ENCODE measurements at places on chromosomes 3 and 15.

DNA sequence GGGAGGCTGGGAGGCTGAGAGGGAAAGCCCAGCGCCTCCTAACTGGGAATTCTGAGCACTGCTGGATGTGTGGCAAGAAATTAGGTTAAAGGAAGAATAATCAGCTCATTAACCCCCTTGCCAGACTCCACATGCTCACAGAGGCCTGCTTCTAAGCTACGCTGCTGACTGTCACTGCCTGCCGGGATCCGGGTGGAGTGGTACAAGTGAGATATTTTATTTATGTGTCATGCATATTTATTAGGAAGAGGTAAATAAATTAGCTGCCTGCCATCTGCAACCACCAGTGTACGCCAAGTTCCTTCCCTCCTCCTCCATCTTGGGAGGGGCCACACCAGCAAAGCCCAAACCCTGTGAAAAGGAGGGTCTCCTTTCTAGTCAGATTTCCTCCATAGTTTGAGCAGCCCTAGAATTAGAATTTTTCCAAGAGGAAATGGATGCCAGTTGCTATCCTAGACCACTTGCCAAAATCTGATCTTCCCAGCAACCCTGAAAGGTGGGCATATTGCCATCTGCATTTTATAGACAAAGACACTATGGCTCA lies 43.5 kb upstream of the GRIP2 start:
- DNase-seq = no peak

DNA sequence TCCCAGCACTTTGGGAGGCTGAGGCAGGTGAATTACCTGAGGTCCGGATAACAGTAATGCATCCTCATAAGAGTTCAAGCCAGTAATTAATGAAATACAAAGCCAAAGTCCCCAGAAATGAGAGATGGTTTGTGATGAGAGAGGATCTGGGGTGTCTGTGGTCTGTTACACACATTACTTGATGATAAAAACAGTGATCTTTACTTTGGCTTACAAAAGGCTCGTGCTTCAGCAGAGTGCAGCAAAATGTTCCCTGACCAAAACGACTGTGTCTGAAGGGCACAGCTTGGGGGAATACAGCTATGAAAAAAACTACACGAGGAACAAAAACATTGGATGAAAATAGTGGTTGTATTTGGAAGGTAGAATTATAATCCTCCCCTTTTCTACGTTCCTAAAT lies 40.9 kb downstream of the CRTC3 start:
- DNase-seq = no peak

GRCh38 chr15:98581715-98582114 lies 66.6 kb upstream of the IGF1R start:
- no peak for DNase-seq

DNA sequence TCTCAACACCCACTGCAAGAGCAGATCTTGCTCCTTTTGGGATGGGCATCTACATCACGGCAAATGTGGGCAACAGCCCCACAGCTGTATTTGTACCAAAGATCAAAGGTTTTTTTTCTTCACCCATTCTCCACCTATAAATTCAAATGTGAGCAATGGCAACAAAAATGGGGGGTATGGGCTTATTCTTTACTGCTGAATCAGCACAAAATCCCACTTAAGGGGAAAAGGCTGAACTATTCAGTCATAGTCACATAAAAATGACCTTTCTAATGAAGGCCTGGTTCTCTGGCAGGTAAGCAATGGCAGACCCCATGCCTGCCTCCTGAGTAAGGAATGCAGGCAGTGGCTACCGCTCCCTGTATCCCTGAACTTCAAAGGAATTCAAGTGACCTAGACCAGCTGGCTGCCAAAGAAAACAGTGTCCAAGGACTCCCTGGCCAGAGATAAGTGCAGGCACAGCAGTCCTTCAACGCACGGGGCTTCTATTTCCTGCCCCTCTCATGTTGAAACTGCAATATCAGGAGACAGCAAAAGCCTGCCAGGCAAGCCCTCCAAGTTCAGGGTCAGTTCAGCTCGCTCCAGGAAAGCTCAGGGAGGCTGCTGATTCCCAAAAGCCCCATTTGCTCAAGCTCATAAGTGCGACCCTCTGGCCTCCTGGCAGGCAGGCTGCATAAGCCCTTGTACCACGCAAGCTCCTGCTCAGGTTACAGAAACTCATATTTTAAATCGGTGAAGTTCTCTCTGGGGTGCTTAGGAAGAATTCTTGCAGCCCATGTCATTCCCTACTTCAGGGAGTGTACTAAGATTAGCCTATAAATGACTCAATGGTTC lies 134.1 kb downstream of the PDZRN3 start:
- no peak for DNase-seq

GRCh38 chr3:127679534-127680145 lies 6.9 kb downstream of the ABTB1 start:
- DNase-seq = no peak

DNA sequence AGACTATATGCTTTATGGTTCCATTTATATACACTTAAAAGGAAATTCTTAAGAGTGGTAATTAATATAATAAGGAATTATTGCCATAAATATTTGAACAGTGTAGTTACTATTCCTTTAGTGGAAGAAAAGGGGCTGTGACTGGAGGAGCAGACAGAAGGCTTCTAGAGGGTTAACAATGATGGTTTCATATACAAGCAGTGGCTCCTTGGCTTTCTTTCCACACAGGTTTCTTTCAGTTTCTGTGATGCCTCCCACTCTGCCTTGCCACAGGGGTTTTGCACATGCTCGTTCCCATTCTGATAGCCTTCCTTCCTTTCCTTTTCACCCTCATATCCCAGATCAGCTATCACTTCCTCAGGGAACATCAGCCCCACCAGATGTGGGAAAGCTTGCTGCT lies 108.8 kb upstream of the LYSMD4 start:
- DNase-seq = no peak

DNA sequence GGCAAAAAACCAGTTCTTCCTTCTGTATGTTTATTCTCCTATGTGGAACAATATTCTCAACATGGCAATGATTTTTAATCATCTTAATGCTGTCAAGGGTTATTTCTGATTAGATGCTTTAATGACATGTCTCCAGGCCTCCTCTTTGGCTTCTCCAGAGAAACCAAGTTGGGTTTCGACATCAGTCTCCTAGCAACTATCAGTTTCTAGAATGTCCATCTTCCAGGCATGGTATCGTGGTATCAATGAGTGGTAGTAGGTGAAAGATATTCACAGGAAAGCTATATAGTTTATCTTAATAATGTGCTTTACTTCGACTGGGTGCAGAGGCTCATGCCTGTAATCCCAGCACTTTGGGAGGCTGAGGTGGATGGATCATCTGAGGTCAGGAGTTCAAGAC lies 128.5 kb downstream of the C3orf70 start:
- no peak for DNase-seq

DNA sequence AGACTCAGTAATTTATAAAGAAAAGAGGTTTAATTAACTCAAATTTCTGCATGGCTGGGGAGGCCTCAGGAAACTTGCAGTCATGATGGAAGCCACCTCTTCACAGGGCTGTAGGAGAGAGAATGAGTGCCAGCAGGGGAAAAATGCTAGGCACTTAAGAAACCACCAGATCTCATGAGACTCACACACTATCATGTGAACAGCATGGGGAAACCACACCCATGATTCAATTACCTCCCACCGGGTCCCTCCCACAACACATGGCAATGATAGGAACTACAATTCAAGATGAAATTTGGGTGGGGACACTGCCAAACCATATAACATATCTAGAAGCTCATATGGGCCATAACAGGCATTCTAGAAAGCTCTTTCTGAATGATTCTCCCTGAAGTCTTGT lies 190.3 kb downstream of the WNT5A start:
- DNase-seq = no peak

- DNase-seq = peak; percentile 21
Measured at GRCh38 chr15:86743283-86743903, 663.7 kb downstream of the AGBL1 start.

DNA sequence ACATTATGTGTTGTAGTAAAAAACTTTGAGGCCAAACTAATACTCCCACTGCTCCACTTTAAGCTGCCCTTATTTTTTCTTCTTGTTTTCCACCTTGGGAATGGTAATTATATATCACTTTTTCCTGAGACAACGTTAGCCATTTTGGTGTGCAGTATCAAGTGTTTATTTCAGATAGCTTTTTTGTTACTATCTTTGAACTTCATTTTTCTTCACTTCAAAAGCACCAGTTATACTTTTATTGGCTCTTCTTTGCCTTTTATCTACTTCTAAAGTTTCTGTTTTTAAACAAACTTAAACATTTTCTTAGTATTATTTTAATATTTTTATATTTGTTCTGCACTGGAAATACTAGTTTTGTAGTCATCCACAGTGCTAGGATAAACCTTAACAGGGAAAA lies 6.5 kb downstream of the TOPAZ1 start:
- DNase-seq = no peak

DNA sequence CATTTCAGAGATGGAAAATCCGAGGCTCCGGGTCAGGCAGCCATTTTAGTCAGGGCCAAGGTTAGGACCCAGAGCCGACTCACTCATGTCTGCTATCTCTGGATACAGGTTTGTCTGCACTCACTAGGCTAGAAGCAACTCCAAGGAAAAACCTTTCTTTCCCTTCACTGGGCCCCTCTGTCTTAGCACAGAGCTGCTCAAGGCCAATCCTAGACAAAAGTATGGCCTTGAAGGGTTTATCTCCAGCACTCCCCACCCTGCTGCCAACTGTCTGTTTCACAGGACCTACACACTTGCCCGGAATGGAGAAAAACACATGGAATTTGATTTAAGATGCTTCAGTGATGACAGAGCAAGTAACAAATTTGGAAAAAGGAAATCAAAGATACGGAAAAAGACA lies 25.6 kb downstream of the ACAN start:
- DNase-seq = no peak

GRCh38 chr15:101578443-101578894 lies 73.7 kb downstream of the TM2D3 start:
- no peak for DNase-seq

- no peak for DNase-seq
Measured at GRCh38 chr3:150270883-150271590, 137.1 kb upstream of the TSC22D2 start.

- no peak for DNase-seq
Measured at GRCh38 chr15:70133781-70134421, 36.2 kb upstream of the TLE3 start.
